NCI-H460 (cell line): ENCODE measurements at places on chromosomes 5 and 9. TPM values are rescaled to one million over a fixed set of nuclear protein-coding genes. Genes with fewer than 3 reads are reported as not detected.

- DNase-seq, result no peak
Observed at GRCh38 chr9:125912667-125913066, 165.5 kb downstream of the PBX3 start.

DNA sequence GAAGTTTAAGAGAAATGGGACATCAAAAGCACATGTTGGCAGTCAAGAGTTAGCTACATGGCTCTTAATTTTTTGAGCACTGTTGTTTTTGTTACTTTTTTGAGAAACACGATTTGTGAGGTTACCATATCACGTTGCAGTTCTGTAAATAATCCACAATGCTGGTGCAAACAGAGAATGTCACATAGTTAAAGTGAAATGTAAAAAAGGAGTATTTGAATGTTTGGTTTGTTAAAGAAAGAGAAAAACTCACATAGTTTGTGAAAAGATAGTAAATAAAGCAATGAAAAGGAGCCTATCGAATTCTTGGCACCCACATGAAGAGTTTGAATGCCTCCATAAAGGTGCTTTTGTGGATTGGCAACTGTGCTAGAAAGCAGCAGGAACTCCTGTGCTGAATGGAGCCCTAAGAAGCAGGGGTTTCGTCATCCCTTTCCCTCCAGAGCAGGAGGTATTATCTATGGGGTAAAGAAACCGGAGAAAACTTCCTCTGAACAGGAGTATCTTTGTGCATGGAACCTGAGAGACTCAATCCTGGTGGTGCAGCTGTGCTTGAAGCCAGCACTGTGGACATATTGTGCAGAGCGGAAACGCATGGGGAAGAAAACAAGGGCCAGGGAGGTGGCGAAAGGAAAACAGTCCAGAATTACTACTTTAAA, 148.5 kb upstream of the OTULINL start:
- no peak for DNase-seq

The TAF11L10 gene
- not detected in 2 replicates for total RNA-seq

The SV2C gene
- total RNA-seq, result not detected in 2 replicates

- DNase-seq, result peak; percentile 58
Observed at GRCh38 chr5:136082390-136083193, 50.1 kb upstream of the SMAD5 start.

GRCh38 chr5:137481596-137481995, 17.5 kb downstream of the SPOCK1 start:
- no peak for DNase-seq

The PCSK1 gene
- 2.0 and 3.2 TPM in 2 replicates for total RNA-seq

DNA sequence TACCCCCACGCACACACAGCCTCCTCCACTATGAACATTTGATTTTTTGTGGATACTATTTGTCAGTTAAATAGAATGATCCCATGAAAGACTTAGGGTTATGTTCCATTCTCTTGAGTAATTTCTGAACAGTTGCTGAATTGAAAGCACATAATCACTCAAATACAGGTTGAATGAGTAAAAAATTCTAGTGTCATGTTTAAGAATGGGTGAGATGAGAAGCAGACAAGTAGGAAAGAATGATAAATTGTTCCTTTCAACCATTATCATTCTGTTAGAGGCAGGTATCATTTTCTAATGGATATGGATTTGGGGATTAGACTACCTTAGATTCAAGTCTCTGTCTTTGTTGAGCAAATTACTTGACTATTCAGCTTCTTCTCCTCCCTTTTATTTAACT, 19.3 kb downstream of the RAD50 start:
- no peak for DNase-seq

DNA sequence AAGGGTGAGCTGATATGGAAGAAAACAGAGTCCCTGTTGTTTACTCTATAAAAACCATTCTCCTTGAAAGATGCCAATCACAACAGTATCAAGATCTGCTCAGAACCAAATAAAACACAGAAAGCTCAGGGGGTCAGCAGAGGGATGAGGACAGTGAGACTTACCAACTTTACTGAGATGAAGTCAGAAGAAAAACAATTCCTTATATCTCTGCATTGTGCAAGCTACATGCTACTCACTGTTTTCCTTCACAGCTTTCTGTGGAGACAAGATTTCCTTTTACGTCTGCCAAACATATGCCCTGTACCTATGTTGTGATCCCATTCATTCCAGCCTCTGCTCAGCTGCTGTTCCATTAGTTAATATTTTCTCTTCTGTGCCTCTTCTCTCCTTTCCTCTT, 185.6 kb downstream of the TSSK1B start:
- peak; percentile 17 for DNase-seq

DNA sequence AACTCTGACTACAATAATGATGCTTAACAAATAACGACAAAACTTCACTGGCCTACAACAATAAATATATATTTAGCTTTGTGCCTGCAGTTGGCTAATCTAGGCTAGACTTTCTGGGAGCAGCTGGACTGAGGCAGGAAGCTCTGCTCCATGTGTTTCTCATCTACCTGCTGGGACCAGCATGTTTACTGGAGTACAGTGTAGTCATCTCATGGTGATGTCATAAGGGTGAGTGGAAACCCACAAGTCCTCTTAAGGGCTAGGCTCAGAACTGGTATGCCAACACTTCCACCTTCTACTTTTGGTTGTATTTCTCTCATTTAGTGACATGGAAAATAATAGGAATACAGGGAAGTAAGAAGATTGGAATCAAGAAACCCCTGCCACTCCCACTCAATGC, 85.7 kb upstream of the NIPBL start:
- DNase-seq, result no peak

GRCh38 chr5:6723122-6723815, 10.0 kb downstream of the TENT4A start:
- no peak for DNase-seq

DNA sequence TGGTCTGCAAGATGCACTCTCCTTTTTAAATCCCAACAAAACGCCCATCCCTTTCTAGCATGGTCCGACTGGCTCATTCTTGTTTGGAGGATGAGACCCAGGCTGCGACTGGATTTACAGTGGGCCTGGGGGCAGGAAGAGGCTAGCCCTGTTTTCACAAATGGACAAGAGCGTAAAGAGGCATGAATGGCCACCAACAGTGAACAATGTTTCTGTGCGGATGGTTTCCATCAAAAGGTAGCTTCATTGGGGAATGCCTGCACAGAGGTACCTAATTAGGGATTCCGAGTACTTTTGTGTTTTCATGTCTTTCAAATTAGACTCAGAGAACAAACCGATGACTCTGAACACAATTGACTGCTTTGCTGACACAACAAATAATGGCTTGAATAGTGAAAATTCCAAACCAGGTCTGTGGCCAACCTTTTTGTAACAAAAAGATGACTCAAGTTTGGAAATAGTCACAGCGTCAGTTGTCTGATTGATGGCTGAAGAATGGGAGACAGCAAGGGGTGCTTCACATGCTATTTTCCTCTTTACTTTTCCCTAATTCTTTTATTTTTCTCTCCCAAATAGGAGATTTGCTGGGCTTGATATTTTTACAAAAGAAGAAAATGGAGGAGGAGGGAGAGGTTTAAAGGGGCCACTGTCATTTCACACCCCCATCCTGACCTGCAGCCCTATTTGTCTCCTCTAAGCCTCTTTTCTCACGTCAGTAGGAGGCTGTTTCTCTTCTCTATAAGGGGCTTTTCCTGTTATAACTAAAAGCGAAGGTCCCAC, 208.1 kb upstream of the S1PR3 start:
- no peak for DNase-seq

The FST gene
- 71.1 and 84.8 TPM in 2 replicates for total RNA-seq

- DNase-seq, result no peak
Observed at GRCh38 chr5:83527221-83527620, 55.7 kb downstream of the VCAN start.

The CCNB1 gene
- 163 and 189 TPM in 2 replicates for total RNA-seq

GRCh38 chr5:12795333-12795663, 891.1 kb upstream of the CTNND2 start:
- DNase-seq, result no peak

The IFNA13 gene
- not detected in 2 replicates for total RNA-seq

DNA sequence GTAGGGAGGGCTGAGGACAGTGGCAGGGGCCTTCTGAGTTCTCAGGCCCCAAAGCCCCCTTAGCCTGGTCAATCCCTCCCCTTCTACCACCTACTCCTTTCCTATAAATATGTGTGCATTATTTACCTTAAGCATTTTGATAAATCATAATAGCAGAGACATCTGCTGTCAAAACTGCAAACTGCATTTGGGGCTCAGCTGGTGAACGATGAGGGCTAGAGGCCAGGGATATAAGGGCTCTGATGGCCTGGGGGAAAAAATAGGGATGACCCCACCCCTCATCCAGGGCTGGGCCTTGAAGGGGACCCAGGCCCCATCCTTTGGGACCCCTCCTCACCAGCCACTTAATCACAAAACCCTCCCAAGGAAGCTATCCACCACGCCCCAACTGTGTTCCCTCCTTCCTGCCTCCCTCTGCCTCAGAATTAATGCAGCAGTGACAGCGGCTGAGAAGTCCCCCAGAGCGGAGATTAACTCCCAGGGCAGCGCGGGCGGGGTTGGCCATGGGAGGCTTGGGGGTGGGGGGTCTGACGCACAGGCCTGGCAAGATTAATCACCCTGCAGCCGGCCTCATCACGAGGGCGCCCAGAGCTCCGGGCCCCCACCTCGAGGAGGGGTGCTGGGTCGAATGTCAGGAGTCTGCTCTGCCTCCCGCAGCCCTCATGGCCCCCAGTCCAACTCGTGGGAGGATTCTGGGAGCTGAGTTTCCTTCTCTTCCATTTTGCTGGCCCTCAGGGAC, 42.1 kb downstream of the CXXC5 start:
- DNase-seq, result peak; percentile 47

DNA sequence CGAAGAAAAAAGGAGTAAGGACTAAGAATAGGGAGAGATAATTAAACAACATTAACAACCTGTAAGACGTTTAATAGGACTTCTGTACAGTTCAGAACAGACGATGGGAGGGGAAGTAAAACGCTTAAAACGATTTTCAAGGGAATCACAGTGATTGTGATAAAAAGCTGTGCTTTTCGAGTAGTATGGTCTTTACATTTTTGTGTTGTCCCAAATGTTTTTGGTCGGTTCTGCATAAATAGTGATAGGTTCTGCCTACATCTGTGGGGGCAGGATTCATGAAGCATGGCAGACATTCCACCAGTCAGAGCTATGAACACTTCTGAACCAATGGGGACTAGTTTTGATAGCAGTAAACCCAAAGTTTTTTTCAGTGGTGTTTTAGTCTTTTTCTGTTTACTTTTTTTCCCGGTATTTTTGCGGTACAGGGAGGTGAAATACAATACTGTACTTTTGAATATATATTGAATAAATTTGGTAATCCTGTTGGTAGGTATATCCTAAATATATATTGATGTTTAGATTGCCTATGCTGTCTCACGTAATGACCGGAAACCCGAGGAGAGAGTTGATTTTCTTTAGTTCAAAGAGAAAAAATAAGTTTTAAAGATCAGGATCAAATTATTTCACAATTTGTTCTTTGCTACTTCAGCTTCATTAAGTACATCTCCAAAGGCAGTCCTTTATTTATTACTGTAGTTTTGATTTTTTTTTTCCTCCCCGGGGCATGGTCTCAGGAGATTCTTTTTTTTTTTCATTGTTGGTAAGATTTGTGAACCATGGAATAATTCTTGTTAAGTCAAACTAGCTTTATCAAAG, 1.3 kb downstream of the ERBIN start:
- DNase-seq, result no peak

DNA sequence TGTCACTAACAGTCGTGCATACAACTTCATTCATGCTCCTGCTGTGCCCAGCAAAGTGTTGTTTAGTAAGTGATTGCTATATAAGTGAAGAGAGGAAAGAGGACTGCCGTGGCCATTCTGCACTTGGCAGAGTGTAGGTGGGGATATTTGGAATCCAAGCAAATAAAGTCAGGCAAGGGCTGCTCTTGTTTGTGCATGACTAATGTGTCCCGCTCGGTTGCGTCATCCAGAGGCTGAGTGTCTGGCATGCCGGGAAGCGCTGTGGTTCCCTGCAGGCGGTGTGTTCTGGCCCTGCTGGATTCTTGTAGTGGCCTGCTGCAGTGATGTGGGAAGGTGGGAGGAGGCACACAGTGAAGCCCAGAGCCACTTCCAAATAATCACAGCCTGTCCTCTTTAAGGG, 136.9 kb upstream of the ANKH start:
- peak; percentile 92 for DNase-seq

DNA sequence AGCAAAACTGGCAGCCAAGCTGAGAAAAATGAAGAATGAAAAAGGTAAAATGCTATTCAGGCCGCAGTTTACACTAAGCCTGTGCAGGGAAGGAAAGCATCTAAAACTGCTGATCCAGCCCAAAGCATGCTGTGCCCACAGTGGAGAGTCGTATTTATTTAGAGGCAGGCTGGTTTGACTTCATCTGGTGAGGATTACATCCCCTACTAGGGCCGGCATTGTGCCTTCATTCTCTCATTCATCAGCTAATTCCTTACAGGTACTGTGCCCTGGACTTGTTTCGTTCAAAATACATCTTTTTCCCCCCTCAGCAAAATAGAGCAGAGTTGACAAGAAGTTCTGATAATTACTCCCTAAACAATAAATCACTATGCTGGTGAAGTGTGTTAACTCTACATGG, 137.5 kb upstream of the DAP start:
- no peak for DNase-seq

DNA sequence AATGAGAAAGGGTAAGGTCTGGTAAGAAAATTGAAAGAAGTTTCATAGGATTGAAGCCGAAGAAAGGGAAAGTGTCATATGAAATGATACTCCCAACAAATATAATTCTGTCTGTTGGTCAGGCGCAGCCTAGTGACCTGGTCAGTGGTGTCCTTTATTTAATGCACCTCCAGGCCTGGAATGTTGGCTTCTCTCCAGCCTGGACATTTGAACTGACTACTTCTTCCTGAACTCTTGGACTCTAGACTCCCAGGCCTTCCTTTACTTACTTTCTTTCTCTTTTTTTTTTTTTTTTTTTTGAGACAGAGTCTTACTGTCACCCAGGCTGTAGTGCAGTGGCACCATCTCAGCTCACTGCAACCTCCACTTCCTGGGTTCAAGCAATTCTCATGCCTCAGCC, 1381.5 kb upstream of the WWC1 start:
- no peak for DNase-seq

DNA sequence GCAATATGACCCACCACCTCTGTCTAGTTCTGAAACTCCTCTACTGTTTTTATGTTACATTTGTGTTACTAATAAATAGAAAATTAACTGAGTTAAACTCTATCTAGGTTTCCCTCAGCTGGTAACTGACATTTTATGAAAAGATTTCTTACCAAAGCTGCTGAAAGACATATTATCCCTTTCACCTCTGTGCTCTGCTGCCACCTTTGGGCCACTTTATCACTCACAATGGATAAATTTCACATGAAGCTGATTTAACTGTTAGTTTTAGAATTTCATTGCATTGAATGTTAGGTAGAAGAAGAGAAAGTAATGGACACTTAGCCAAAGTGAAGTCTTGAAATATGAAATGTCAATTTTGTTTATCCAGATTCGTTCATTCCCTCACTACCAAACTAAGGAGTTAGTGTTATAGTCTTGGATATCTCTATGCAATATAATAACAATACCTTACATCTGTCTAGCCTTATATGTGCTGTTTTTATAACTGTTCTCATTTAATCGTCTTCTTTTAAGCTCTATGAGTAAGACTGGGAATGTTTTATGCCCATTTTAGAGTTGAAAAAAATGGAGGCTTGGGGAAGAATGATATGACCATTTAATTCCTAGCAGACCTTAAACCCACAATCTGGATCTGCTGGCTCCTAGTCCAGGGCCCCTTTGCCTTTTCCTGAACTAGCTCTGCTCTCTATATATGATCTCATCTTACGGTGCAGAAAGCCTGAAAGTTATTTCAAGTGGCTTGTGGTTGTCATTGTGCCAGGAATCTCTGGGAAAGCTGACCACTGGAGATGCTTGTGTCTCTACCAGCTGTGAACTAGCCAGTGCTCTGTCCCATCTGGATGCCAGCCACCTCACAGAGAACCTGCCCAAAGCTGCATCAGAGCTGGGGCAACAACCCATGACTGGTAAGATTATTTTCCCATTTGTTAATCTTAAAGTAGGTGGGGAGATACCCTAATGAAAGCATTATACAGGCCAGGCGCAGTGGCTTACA, 97.1 kb downstream of the GOLPH3 start:
- peak; percentile 51 for DNase-seq
